ENCODE measurements at places on chromosomes 6 and 20. TPM values are rescaled to one million over a fixed set of nuclear protein-coding genes. Genes with fewer than 3 reads are reported as not detected.

GRCh38 chr6:4747588-4747987 lies 28.6 kb upstream of the CDYL start:
- no peaks in the 10 kb centered on the region for H3K36me3 ChIP-seq
- no peak for DNase-seq
- no peaks in the 10 kb centered on the region for H3K4me1 ChIP-seq

DNA sequence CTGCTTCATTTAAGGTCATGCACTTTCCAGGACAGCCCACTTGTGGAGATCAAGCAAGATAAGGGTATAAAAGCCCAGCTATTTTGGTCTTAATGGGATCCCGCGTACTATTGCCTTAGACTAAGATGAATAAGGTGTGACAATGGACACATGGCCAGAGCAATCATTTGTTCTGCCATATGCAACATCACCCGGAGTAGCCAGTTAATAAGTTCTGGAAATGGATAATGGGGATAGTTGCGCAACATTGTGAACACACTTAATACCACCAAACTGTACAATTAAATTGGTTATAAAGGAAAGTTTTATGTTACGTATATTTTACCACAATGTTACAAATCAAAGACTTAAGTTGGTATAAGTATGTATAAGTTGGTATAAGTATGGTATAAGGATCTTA lies 674.5 kb downstream of the HDGFL1 start:
- no peak overlapping the region for H3K27ac ChIP-seq
- H3K36me3 ChIP-seq = no peaks in the 10 kb centered on the region
- DNase-seq = no peak
- H3K4me1 ChIP-seq = no peaks in the 10 kb centered on the region
- no peak overlapping the region for H3K4me3 ChIP-seq

GRCh38 chr20:35637276-35637675 lies 21.6 kb downstream of the SPAG4 start:
- no peaks in the 10 kb centered on the region for H3K4me1 ChIP-seq
- no peak overlapping the region for H3K27ac ChIP-seq
- H3K27me3 ChIP-seq = no peaks in the 10 kb centered on the region
- H3K36me3 ChIP-seq = no peaks in the 10 kb centered on the region

DNA sequence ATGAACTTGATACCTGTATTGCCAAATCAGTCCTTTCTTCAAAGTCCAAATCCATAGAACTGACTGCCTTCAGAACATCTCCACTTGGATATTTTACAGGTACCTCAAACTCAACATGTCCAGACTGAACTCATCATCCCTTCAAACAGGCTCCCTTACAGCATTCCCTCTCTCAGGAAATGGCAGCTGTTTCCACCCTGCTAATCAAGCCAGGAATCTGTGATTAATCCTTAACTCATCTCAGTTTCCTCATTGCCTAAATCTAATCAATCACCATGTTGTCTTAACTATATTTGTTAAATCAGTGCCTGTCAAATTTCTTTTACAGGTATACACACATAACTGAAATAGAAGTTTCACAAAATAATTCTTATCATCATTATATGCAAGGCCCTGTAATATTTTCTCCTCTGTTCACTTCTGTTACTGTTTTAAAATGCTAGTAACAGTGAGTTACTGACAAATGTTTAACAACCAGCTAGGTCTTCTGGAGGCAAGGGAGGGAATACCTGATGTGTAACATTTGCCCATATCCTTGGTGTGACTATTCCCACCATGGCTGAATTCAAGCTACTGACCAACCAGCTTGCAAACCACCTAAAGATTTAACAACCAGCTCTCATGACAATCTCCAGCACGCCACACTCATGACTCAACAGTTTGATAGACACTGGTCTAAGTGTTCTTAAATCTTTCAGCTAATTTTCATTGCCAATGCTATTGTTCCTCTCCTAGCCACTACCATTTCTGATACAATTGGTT lies 124.9 kb downstream of the ADAT2 start:
- H3K4me3 ChIP-seq = no peak overlapping the region
- H3K4me1 ChIP-seq = peaks cover 14% of the 10 kb centered on the region
- no peaks in the 10 kb centered on the region for H3K36me3 ChIP-seq
- no peaks in the 10 kb centered on the region for H3K27me3 ChIP-seq
- DNase-seq = peak; percentile 82

GRCh38 chr20:62861726-62862336 lies at the start of gene TCFL5:
Gene TCFL5 (minus strand): TSS chr20:62861822. CDS start chr20:62861670, 152 bp downstream.
- H3K4me3 ChIP-seq = peak within 1 kb of the TSS; percentile 64
- DNase-seq = peak; percentile 86
- no peaks in the 10 kb centered on the region for H3K27me3 ChIP-seq
- no peaks in the 10 kb centered on the region for H3K36me3 ChIP-seq
- peaks cover 10% of the 10 kb centered on the region for H3K4me1 ChIP-seq

GRCh38 chr6:44906761-44907160 lies 421.4 kb upstream of the RUNX2 start:
- DNase-seq = peak; percentile 31
- H3K36me3 ChIP-seq = no peaks in the 10 kb centered on the region
- no peaks in the 10 kb centered on the region for H3K27me3 ChIP-seq
- H3K27ac ChIP-seq = no peak overlapping the region
- H3K4me1 ChIP-seq = no peaks in the 10 kb centered on the region

DNA sequence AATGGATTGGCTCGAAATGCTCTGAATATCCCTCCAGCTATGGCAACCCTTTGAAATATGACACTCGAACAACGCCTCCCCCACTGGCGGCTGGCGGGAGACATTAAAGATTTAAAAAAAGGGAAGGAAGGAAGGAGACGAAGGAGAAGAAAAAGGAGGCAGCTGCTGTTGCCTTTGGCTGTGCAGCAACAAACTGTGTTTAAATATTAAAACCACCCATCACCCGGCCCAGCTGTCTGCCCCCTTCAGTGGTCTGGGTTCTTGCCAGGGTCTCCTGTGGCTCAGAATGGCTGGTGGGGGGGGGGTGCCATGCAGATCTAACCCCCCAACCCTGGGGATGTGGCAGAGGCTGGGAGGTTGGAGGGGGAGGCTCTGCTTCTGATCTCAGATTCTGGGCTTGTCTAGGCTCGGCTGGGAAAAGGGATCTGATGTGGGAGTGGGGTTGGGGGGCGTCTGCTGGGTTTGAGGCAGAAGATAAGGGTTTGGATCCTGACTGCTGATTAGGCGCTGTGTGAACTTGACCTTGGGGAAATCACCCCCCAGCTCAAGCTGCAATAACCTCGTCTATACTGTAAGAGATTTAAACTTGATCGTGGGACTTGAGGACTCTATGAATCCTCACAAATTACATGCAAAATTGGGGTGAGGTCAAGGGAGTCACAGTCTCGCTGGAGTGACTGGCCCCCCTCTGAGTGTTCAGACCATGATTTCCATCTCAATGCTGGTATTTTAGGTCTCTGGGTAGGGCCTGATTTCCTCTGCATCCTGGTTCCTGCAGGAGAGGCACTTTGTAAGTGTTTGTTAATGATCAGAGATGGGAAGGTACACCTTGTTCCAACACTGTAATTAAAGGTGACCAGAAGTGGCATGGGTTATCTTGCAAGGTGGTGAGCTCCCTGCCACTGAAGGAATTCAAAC lies 40.3 kb upstream of the BLCAP start:
- H3K4me1 ChIP-seq = no peaks in the 10 kb centered on the region
- DNase-seq = peak; percentile 50
- H3K27me3 ChIP-seq = peaks cover 12% of the 10 kb centered on the region

- H3K27ac ChIP-seq = no peak overlapping the region
- no peak overlapping the region for H3K4me3 ChIP-seq
- no peaks in the 10 kb centered on the region for H3K4me1 ChIP-seq
- H3K36me3 ChIP-seq = peaks cover 7% of the 10 kb centered on the region
- no peak for DNase-seq
Measured at GRCh38 chr6:15513131-15513771, 149.6 kb downstream of the DTNBP1 start.

GRCh38 chr6:119066517-119066916 lies 11.9 kb downstream of the FAM184A start:
- no peak for DNase-seq
- H3K4me1 ChIP-seq = no peaks in the 10 kb centered on the region
- no peak overlapping the region for H3K27ac ChIP-seq
- no peak overlapping the region for H3K4me3 ChIP-seq
- no peaks in the 10 kb centered on the region for H3K27me3 ChIP-seq

DNA sequence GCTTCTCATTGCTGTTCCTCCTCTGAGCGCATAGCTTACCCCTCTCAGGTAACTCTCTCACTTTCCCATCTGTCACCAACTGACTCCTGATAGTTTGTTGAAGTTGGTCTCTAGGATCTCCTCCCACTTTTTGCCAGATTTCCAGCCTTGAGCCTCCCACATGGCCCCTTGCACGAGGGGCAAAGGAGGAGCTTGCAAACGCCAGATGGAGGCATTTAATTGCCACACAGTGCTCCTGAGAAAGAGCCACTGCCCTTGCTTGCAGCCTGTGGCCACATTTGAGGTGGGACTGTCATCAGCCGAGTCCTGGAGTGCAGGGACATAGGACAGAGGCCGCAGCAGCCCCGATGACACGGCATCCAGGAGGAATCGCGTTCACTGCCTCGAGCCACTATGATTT lies 348.7 kb downstream of the SMOC2 start:
- H3K4me3 ChIP-seq = no peak overlapping the region
- H3K27me3 ChIP-seq = no peaks in the 10 kb centered on the region
- H3K4me1 ChIP-seq = no peaks in the 10 kb centered on the region
- H3K27ac ChIP-seq = no peak overlapping the region
- DNase-seq = no peak

DNA sequence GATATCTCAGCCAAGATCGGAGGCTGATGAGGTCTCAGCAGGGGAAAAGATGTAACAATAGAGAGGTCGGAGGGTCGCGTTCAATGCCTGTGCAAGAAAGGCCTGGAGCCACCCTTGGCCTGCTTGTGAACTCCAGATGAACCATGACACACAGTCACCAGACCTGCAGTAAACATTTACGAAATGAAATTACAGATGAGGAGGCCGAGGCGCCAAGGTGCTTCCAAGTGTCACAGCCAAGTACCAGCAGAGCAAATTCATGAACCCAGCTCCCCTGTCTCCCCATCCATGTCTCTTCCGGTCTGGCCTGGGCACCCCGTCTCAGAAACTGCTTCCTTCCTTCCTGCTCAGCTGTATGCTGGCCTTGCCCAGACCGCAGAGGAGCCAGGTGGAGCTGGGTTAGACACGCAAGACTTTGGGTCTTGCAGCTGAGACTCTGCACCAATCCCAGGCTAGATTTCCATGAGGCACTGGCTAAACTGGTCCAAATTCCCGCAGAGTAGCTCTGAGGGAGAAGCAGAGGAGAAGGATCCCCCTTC lies 48.1 kb downstream of the CHMP4B start:
- H3K27ac ChIP-seq = peak overlapping the region; percentile 65
- H3K4me3 ChIP-seq = no peak overlapping the region
- H3K4me1 ChIP-seq = peaks cover 29% of the 10 kb centered on the region
- H3K27me3 ChIP-seq = no peaks in the 10 kb centered on the region
- DNase-seq = peak; percentile 81

- no peaks in the 10 kb centered on the region for H3K4me1 ChIP-seq
- no peaks in the 10 kb centered on the region for H3K36me3 ChIP-seq
- H3K27ac ChIP-seq = no peak overlapping the region
- H3K27me3 ChIP-seq = no peaks in the 10 kb centered on the region
- no peak for DNase-seq
Measured at GRCh38 chr20:22099348-22099747, 393.9 kb downstream of the PAX1 start.

DNA sequence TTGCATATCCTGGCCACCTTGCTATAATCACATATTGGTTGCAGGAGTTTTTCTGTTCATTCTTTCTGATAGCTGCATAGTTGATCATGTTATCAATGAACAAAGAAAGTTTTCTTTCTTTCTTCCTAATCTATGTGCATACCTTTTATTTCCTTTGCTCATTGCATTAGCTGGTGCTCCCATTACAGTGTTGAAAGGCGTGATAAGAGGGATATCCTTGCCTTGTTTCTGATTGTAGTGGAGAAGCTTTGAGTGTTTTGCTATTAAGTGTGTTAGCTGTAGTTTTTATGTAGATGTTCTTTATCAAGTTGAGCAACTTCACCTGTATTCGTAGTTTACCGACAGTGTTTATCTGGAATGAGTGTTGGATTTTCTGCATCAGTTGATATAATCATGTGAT lies 14.6 kb downstream of the STXBP5 start:
- no peaks in the 10 kb centered on the region for H3K4me1 ChIP-seq
- no peak for DNase-seq
- H3K4me3 ChIP-seq = no peak overlapping the region
- no peaks in the 10 kb centered on the region for H3K27me3 ChIP-seq
- H3K36me3 ChIP-seq = no peaks in the 10 kb centered on the region
- H3K27ac ChIP-seq = no peak overlapping the region

DNA sequence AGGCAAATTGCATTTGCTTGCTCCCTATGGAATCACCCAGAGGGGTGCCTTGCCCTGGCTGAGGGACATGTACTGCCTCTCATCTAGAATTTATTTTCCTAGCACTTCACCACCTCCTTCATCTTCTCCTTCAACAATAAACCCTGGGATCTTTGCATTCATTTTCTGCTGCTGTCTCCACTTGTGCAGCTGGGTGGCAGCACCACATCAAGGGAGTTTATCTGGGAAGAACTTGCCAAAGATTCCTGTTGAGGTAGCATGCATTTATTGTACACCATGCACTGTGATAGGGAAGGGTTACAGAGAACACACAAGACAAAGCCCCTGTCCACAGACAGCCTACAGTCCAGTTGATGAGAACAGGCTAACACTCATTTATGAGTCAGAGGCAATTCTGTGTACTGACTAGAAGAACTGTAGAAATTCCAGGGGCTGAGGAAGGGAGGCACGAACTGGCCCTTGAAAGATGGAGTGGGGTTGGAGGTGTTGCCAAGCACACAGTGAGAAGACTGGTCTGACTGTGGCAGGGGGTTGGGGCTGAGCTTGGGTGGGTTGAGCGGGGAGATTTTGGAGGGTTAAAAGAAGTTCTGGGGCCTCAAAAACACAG lies 17.5 kb downstream of the C20orf173 start:
- no peaks in the 10 kb centered on the region for H3K27me3 ChIP-seq
- no peak overlapping the region for H3K27ac ChIP-seq
- H3K36me3 ChIP-seq = no peaks in the 10 kb centered on the region
- H3K4me3 ChIP-seq = no peak overlapping the region
- H3K4me1 ChIP-seq = no peaks in the 10 kb centered on the region

DNA sequence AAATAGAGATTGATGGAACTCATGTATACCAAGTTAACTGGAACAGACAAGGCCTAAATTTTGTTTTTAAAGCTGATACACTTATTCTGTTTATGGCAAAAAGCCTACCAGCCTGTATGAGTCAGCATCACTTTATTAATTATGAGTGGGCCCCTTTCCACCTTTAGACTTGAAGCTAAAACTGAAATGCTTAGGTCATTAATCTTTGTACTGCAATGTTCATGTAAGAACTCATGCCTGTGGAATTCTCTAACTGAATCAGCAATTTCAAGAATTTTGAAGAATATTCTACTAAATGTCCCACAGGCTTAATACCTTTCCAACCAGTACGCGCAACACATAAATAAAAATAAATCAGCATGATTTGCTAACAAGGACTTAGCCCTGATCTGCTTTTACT lies 140.2 kb upstream of the PHACTR1 start:
- H3K27me3 ChIP-seq = no peaks in the 10 kb centered on the region
- H3K27ac ChIP-seq = peak overlapping the region; percentile 52
- H3K4me1 ChIP-seq = peaks cover 56% of the 10 kb centered on the region
- peak; percentile 80 for DNase-seq
- no peak overlapping the region for H3K4me3 ChIP-seq

CRISP3 gene
- polyA plus RNA-seq = not detected

CAP2 gene
- 12.2 TPM for polyA plus RNA-seq

MOG gene
- polyA plus RNA-seq = not detected

KIF3B gene
- 14.5 TPM for polyA plus RNA-seq

ACTL10 gene
- polyA plus RNA-seq = 1.0 TPM

IMPG1 gene
- not detected for polyA plus RNA-seq
